ENCODE measurements at places on chromosomes 4 and X.

DNA sequence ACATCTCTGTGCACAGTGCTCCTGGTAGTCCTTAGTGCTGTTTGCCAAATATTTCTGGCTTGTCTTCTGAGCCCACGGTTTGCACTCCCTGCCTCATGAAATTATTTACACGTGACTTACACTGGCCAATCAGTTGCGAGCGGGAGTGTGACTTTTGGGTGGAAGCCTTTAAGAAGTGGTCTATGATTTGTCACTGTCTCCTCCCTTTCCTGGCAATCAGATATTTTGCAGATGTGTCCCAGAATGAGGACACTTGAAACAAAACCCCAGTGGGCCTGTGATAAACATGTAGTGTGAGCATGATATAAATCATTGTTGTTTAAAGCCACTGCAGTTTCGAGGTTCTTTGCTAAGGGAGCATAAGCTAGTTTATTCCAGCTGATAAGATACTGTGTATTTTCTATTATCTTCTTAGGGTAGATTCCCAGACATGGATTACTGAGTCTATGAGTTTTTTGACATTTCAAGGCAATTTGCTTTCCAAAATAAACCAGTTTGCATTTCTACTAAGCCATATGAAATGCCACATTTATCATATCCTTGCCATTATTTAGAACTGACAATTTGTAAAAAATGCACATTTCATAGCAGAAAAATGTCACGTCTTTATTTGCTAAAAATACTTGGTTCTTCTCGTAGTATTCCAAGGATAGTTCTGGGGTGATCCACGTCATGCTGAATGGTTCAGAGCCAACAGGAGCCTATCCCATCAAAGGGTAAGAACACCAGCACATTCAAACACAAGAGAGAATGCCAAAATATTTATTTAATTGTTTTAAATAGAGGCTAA is 12.0 kb downstream of the BST1 start:
- no peak for DNase-seq

DNA sequence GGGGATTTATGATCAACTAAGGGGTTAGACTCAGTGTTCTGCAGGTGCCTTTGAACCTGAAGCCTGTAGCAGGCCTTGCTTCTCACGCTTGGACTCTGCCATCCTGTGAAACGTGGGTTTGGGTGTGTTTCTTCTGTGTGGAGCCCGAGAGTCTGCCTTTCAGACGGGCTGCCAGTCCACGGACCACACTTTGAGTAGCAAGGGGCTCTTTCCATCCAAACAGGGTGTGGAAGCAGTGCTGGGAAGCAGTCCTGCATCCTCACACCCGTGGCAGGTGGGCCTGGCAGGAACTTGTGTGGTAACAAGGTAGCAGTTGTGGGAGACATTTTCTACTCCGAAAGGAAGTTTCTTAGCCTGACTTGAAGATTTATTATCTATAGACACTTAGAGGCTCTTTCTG is 22.7 kb downstream of the RGS12 start:
- DNase-seq: no peak

DNA sequence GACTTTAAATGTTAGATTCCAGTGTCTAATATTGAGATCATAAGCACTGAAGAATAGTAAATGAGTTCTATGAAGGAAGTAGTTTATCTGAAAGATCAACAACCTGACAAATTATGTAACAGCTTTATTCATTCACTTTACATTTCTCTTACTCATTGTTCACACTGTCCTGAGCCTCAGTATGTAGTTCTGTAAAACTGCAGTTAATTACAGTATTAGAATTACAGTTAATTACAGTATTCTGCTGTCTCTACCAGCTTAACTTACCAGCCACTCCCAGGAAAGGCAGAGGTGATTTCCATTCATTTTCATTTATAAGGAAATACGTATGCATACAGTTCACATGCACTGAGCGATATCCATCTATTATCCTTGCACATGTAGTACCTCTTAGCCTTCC is 32.7 kb downstream of the NFKB1 start:
- DNase-seq: no peak

GRCh38 chrX:69932323-69932722 is 117.4 kb downstream of the AWAT2 start:
- DNase-seq: no peak

DNA sequence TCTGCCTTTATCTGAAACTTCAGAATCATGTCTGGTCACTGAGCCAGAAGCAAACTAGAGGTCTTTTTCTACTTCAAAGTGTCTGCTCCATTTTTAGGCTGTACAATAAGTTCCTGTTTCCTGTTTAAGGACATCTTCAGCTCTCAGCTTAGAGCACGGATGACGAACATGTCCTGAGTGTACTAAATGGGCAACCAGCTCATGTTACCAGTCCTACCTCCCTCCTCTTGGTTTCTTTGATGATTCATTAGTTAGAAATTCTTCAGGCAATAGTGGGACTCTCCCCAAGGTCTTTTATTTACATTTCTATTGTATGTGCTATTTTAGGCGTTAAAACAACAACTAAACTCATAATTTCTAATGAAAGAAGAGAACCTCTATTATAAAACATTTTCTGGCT is 58.0 kb downstream of the ENPEP start:
- no peak for DNase-seq

- no peak for DNase-seq
Observed at GRCh38 chr4:172698256-172698655, 470.4 kb upstream of the GALNT7 start.

- no peak for DNase-seq
Observed at GRCh38 chrX:20309806-20310205, 43.1 kb upstream of the RPS6KA3 start.

- no peak for DNase-seq
Observed at GRCh38 chr4:172009446-172010230, 196.4 kb downstream of the GALNTL6 start.

GRCh38 chr4:86055898-86056297 is 304.0 kb downstream of the MAPK10 start:
- DNase-seq: no peak

- DNase-seq: no peak
Observed at GRCh38 chr4:16192631-16193518, 33.4 kb downstream of the TAPT1 start.

DNA sequence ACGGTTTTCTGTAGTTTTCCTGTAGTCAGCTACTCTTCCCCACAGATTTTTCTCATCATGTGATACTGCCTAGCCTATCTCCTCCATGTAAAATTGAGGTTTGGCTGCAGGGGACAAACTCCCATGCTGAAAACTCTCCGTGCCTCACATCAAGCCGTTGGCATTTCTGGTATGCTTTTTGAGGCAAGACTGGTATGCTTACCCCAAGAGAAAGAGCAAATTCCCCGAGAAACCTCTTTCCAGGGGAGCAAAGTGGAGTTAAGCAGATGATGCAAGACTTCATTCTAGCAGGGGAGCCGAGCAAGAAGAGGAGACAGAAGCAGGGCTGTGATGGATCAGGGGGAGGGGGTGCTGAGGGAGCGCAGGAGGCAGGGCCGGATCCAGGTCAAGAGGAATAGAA is 4.8 kb downstream of the SOWAHD start:
- no peak for DNase-seq

DNA sequence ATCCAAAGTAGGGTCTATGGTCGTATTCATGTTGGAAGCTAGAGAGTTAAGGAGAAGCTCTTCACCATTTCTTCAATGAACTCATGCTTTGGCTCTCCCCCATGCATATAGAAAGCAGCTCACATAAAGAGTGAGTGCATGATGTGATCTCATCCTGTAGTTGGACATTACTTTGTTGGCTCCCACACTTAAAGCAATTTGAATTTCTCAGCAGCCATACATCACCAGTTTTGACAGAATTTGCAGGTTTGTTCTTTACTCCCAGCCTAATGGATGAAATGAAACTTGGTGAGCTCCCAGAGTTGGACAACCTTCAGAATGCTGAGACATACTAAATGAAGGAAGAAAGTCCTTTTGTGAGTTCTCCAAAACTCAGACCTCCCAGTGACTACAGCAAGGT is 613.5 kb downstream of the IQCM start:
- no peak for DNase-seq

GRCh38 chrX:66009231-66009845 is 30.5 kb downstream of the VSIG4 start:
- no peak for DNase-seq

- DNase-seq: no peak
Observed at GRCh38 chr4:112343330-112344080, 46.3 kb downstream of the ALPK1 start.

- DNase-seq: no peak
Observed at GRCh38 chr4:5852523-5853202, 40.2 kb downstream of the CRMP1 start.

- DNase-seq: no peak
Observed at GRCh38 chr4:35644591-35644990, 599.7 kb downstream of the ARAP2 start.

GRCh38 chr4:139844057-139844456 is 178.4 kb downstream of the MGST2 start:
- DNase-seq: no peak

- no peak for DNase-seq
Observed at GRCh38 chrX:48498374-48498809, 10.4 kb upstream of the PORCN start.

GRCh38 chrX:124358800-124359383 is 12.5 kb downstream of the SH2D1A start:
- no peak for DNase-seq

DNA sequence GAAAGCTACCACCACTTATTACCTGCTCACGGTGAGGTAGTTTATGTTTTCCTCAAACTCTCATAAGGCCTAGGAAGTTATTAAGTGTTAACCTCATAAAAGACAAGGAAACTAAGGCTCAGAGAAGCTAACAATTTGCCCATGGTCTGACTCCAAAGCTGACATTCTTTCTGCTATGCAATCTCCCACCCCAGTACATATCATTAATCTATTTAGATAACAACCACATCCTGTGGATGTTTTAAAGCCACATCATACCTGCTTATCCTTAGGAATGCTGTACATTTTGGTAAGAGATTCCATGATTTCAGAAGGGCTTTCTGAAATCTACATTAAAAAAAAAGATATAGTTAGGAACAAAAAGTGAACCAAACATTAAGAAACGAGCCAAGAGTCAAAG is 55.4 kb downstream of the HUWE1 start:
- no peak for DNase-seq

GRCh38 chr4:128573781-128574508 is 235.6 kb upstream of the JADE1 start:
- no peak for DNase-seq

GRCh38 chrX:31320740-31321139 is 248.9 kb upstream of the FTHL17 start:
- no peak for DNase-seq

GRCh38 chr4:150106886-150107285 is 28.6 kb downstream of the DCLK2 start:
- DNase-seq: no peak

DNA sequence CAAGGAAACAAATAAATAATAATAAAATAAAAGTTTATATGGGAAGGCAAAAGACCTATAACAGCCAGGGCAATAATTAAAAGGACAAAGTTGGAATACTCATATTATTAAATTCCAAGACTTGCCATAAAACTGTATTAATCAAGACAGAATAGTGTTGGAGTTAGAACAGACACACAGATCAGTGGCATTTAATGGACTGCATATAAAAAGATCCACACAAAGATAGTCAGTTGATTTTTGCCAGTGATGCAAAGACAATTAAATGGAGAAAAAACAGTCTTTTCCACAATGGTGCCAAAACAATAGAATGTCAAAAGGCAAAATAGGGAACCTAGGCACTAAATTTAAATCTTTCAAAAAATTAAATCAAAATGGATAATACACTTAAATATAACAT is 587.1 kb upstream of the GRIA3 start:
- DNase-seq: no peak

- DNase-seq: no peak
Observed at GRCh38 chr4:39559626-39560025, 32.4 kb upstream of the UGDH start.

- DNase-seq: no peak
Observed at GRCh38 chrX:39335513-39336235, 534.4 kb downstream of the MID1IP1 start.

GRCh38 chr4:78671903-78672815 is 104.0 kb upstream of the BMP2K start:
- no peak for DNase-seq

- DNase-seq: no peak
Observed at GRCh38 chr4:95551653-95552052, 2.9 kb upstream of the UNC5C start.

DNA sequence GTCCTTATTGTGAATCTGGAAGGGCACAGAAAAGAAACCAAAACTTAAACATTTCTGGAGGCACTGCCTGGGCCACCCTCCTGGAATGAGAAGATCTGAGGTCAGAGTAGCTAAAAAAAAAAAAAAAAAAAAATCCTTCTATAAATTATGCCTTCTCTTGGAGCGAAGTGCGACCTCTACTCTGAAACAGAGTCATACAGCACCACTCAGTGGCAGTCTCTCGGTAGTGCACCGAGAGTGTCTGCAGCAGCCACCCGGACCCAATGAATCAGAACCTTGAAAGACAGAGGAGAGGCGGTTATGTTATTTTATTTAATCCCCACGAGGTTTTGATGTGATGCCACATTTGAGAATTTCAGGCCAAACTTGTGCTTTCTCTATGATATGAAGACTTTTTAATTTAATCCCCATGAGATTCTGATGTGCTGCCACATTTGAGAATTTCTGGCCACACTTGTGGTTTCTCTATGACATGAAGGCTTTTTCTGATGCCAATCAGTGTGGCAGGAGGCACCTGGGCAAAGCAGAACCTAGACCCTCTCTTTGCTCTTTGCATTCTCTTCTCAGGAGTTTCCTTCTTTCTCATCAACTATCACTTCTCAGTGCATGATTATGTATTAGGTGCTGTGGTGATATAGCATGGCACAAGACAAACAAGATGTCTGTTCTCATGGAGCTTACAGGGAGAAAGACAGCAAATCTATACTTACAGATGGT is 5.6 kb upstream of the CT47C1 start:
- no peak for DNase-seq

GRCh38 chrX:30593440-30594200 is 16.1 kb upstream of the TASL start:
- DNase-seq: no peak

- no peak for DNase-seq
Observed at GRCh38 chr4:39348371-39349315, 17.5 kb downstream of the RFC1 start.

DNA sequence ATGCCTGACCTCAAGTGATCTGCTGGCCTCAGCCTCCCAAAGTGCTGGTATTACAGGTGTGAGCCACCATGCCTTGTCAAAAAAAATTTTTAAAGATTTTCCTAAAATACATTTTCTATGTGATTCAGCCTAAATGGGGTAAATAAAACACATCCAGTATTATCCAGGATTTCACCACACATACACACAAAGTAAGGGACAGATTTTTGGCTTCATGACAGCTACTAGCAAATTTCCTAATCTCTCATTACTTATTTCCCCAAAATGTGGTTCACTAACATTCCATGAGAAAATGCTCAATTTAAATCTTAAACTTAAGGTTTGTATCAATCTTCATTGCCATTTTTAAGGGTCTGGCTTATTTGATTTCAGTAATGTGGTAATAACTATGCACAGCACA is 348.5 kb upstream of the INTU start:
- DNase-seq: no peak

- DNase-seq: no peak
Observed at GRCh38 chr4:1369479-1370079, 22.6 kb downstream of the UVSSA start.

- no peak for DNase-seq
Observed at GRCh38 chrX:434946-435345, 48.2 kb upstream of the PPP2R3B start.

All from T-helper 2 cell (primary cell).